ENCODE measurements at places on chromosomes 16 and 17.

- no peak for DNase-seq
Observed at GRCh38 chr16:79369796-79370195, 230.7 kb downstream of the MAF start.

GRCh38 chr17:48539177-48539576, 5.7 kb downstream of the HOXB2 start:
- DNase-seq, result no peak

DNA sequence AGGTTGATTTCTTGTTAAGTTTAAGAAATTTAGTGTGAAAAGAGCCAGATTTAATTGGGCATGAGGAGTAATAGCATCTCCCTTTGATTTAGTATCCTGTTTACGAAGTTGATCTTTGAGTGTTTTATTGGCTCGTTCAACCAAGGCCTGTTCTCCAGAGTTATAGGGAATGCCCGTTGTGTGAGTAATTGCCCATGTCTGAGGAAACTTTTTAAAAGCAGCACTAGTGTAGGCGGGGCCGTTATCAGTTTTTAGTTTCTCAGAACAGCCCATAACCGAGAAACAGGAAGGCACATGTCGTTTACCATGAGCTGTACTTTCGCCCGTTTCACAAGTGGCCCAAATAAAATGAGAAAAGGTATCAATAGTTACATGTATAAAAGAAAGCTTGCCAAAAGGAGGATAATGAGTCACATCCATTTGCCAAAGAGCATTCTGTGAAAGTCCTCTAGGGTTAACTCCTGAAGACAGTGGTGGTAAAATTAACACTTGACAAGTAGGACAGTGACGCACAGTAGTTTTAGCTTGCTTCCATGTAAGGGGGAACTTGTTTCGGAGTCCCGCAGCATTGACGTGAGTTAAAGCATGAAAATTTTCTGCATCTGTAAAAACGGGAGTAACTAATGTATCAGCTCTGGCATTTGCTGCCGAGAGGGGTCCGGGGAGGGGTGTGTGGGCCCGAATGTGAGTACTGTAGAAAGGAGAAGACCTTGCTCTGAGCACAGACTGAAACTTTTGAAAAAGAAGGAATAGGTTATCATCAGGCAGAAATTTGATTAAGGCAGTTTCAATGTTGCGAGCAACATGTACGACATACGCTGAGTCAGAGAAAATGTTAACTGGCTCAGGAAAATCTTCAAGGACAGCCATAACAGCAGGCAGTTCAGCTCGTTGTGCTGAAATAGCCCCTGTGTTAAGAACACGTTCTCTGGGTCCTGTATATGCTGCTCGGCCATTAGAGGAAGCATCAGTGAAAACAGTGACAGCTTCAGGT, 18.5 kb upstream of the KCTD5 start:
- no peak for DNase-seq

DNA sequence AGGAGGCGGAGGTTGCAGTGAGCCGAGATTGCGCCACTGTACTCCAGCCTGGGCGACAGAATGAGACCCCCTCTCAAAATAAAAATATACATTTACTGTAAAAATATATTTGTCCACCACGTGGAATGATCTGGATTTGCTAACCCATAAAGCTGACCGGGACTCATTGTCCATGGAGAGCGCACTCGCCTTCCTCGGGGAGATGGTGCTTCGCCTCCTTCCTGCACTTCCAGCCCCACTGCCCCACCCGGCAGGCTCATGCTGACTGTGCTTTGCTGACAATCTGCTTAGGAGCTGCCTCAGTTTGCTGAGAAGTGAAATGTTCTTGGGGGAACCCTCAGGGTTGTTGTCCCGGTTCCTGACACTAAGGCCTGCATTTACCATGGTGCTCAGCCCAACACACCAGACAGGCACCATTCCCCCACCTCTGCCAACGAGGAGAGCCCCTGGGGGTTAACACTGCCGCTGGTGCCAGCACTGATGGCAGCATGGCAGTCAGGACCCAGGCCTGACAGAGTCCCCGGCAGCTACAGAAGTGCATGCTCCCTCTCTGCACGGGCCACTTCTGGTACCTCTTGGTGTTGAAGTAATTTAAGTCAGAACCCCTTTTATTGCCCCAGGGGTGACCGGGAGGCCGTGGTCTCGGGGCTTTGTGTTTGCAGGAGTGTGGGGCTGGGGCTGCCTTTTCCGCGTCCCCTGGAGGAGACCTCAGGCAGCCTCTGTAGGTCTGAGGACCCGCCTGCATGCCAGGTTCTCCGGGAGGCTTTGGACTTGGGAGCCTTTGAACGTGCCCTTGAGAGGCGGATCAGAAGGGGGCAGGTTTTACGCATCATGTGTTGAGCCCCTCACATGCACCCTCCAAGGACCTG, 2.5 kb downstream of the NUBP2 start:
- DNase-seq, result no peak

DNA sequence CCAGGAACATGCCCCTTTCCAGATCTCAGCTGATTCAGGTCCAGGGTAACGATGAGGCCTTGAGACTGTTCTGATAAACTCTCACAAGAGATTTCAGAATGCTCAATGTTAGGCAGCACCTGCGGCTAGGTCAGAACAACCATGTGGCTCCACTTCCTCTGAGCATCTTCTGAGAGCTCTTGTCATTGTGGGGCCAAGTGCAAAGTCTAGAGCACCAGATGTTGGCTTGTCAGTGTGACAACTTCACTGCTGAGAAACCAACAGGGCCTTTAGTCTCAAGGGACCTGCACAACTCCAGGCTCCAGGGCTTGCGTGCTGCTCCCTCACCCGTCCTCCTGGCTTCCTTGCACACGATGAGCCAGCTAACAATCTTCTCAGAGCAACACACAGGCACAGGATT, 29.0 kb downstream of the FCSK start:
- no peak for DNase-seq

GRCh38 chr17:63447471-63448009, 1.4 kb upstream of the CYB561 start:
- no peak for DNase-seq

GRCh38 chr16:17453364-17454038, 17.3 kb downstream of the XYLT1 start:
- DNase-seq, result no peak

- DNase-seq, result no peak
Observed at GRCh38 chr17:81323411-81323868, 28.3 kb upstream of the SLC38A10 start.
